ENCODE measurements at places on chromosomes 16 and 17. TPM values are rescaled to one million over a fixed set of nuclear protein-coding genes. Genes with fewer than 3 reads are reported as not detected.

The OR3A3 gene
- not detected for total RNA-seq

The GP1BA gene
- total RNA-seq: not detected

The TMC5 gene
- not detected for total RNA-seq

The CEP131 gene
- 11.1 TPM for total RNA-seq

The PERCC1 gene
- not detected for total RNA-seq

The TMEM100 gene
- 0.26 TPM for total RNA-seq

The EPX gene
- total RNA-seq: not detected

The KRT222 gene
- not detected for total RNA-seq

The ABCA5 gene
- total RNA-seq: 4.8 TPM

The HOXB1 gene
- not detected for total RNA-seq

The NGFR gene
- 0.21 TPM for total RNA-seq

The SCGB1C2 gene
- total RNA-seq: not detected

The ARL6IP1 gene
- total RNA-seq: 82.1 TPM

The ZSCAN10 gene
- total RNA-seq: not detected

The ZNF23 gene
- total RNA-seq: 12.4 TPM

The ITGAX gene
- not detected for total RNA-seq

The NQO1 gene
- total RNA-seq: 248 TPM

The TP53TG3 gene
- total RNA-seq: not detected

The FBXL16 gene
- not detected for total RNA-seq

The MAPT gene
- total RNA-seq: 0.28 TPM

The TBC1D3H gene
- total RNA-seq: not detected

The KRT27 gene
- not detected for total RNA-seq

The CLEC3A gene
- not detected for total RNA-seq

The ZG16 gene
- total RNA-seq: not detected

The HES7 gene
- total RNA-seq: 0.24 TPM

The CCDC154 gene
- total RNA-seq: 0.30 TPM

The HSD11B2 gene
- total RNA-seq: not detected

The TNFRSF17 gene
- not detected for total RNA-seq

The RABEP2 gene
- 22.1 TPM for total RNA-seq

The DNAAF8 gene
- total RNA-seq: 2.8 TPM

The SPIRE2 gene
- total RNA-seq: 1.8 TPM

The ZFPM1 gene
- 5.8 TPM for total RNA-seq

The KRTAP1-5 gene
- 100 TPM for total RNA-seq

The CSNK2A2 gene
- total RNA-seq: 60.4 TPM

The HSD17B1 gene
- total RNA-seq: 1.6 TPM

The CCL13 gene
- total RNA-seq: not detected

The SLC6A2 gene
- total RNA-seq: not detected

The CPNE7 gene
- 17.3 TPM for total RNA-seq

The TEKT5 gene
- total RNA-seq: not detected

The KRT33A gene
- total RNA-seq: not detected

The LAT gene
- 6.4 TPM for total RNA-seq

The OSGIN1 gene
- 3.7 TPM for total RNA-seq

The TBKBP1 gene
- total RNA-seq: 8.9 TPM
